ENCODE measurements at places on chromosomes 1 and 21.

GRCh38 chr1:92934395-92935378, 26.6 kb downstream of the DIPK1A start:
- DNase-seq = no peak

DNA sequence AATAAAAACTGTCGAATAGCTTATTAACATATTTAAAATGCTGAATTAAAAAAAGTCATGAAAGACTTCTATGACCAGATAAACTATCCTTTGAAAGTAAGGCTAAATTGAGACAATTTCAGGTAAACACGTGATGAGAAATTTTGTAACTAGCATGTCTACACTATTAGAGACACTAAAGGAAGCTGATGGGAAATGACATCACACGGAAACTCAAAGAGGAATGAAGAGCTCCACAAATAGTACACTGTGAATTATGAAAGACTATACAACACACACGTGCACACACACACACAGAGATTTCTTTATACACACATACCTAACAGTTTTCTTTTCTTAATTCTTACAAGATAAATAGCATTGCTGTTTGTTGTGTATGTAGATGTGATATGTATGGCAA, 70.9 kb upstream of the PLA2G4A start:
- DNase-seq = no peak

DNA sequence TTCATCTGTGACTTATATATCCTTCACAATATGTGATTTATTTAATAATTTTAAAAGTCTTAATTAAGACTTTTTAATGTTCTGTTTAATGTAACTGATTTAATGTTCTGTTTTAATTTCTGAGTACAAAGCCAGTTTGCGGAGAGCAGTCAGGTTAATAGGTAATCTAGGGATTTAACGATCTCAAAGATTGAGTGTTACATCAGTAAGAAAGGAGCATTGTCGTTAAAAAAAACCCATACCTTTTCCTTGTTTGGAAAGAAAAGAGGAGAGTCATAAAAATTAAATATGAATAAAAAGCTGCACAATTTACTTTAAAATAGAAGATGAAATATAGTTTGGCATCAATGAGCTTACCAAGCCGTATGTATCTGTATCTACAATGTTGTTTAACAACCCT, 621.4 kb downstream of the KIF26B start:
- DNase-seq = no peak

DNA sequence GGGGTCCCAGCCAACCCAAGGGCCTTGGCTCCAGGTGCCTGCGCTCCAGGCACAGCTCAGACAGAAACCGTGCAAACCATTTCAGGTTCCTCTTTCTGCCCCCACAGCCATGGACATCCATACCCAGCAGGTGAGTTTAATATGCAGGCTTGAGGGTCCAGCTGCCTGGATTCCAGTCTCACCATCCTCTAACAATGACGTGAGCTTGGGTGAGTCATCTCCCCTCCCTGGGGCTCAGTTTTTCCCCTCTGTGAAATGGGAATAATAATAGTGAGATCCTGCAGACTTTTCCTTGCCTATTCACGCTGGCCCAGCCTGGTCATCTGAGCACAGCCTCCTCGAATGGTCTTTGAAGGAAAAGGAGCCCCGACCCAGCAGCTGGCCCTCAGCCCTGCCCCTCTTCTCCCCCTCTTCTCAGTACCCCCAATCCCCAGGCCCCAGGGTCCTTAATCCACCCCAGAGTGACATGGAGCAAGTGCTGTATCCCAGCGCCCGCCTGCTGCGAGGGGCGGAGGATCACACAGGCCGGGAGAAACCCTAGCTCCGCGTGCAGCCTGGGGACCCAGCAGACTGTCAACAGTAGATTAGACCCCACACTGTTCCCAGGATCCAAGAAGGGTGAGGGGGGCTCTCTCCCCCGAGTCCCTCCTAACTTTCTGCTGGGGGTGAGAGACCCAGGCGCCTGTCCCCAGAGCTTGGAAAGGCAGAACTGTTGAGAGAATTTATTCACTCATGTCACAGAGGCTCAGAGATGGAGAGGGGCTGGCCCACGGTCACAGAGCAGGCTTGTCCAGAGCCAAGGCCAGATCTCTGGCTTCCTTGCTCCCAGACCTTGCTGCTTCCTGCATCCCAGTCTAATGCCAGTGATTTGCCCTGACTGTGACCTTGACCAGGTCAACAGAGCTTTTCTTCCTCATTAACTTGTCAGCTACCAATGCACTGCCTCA, 49.2 kb downstream of the TAS1R2 start:
- DNase-seq = no peak

- peak; percentile 38 for DNase-seq
Measured at GRCh38 chr1:92484472-92485380, 2.0 kb downstream of the GFI1 start.

- no peak for DNase-seq
Measured at GRCh38 chr1:186760446-186760845, 68.3 kb upstream of the PLA2G4A start.

- DNase-seq = no peak
Measured at GRCh38 chr21:29201186-29201585, 70.7 kb downstream of the MAP3K7CL start.

DNA sequence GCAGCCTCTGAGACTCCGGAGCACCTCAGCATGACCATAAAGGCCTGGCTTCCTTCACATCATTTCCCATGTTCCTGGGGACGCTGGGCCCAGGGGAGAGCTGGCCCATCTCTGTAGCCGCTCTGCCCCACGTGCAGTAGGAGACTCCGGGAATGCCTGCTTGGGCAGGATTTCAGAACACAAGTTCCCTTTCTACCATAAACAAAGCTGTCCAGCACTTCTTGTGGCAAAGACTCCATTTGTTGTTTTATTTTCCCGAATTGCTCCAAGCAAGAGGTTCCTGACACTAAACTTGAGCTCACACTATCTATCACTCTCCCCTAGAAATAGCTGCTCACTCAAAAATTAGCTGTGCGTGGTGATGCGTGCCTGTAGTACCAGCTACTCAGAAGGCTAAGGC, 21.9 kb downstream of the CHD5 start:
- DNase-seq = no peak

DNA sequence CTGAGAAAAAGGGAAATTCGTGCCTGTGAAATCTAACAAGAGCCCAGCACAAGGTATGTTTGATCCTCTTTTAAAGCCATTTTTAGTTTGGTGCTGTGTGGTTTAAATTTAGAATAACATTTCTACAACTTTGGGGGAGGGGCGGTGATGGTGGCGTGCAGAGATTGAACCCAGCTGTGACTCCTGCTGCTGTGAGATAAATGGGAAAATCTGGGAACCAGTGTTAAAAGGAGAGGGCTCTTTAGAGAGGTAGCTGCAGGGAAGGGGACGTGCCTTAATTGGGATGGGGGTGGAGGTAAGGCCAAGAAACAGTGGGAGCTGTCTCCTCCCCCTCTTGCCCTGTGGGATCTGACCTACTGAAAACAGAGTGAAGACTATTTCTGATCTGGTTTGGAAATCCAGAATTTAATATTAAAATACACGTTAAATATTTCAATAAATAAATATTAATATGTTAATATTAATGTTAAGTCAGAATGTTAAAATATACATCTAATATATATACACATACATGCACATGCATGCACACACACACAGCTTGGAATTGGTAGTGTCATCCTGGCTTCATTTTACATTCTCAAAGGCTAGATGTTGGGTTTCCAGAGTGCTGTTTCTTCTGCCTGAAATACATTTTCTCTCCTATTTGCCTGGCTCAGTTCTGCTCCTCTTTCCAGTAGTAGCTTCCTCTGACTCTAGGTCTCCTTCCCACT, 30.1 kb upstream of the DNAJC6 start:
- DNase-seq = no peak

- no peak for DNase-seq
Measured at GRCh38 chr21:28627261-28627660, 365.4 kb downstream of the LTN1 start.

DNA sequence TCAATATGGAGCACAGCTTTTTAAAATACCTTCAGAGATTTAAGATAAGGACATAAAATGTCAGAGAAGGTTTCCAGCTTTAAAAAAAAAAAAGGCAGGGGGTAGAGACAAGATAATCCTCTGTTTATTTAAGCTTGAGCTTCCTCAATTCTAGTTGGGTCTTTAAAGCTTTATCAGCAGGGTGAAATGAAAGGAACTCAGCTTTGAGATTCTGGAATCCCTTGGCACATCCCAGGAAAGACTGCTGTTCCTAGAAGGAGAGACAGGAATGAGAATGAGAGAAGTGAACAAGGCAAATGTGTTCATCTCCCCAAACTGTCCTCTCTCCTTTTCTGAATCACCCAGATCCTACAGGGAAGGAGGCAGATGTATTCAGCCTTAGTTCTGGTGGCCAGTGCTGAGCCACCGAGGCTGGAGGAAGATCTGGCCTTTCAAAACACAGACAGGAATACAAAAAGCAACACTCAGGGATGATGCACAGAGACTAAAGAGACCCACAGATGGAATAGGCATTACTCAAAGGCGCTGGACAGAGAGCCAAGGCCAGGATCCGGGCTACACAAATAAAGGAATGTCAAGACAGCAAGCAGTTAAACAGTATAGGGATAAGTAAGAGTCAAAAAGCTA, 385.8 kb upstream of the DUSP10 start:
- DNase-seq = no peak

DNA sequence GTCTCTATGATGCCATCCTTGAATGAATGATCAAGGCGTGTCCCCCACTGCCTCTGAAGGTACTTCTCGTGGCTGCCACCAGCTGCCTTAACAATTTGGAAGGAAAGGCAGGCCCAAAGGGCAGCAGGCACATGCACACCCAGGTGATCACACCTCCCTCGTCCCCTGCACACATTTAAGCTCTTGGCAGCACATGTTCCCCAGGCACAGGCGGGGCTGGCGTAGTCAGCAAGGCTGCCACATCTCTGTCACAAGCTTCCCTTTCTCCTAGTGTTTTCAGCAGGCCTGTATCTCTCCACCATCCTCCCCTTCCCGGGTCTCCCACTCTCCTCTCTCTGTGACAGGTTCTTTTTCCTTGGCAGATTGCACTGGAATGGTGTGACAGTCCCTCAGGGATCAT, 111.9 kb downstream of the CACNA1E start:
- DNase-seq = no peak

DNA sequence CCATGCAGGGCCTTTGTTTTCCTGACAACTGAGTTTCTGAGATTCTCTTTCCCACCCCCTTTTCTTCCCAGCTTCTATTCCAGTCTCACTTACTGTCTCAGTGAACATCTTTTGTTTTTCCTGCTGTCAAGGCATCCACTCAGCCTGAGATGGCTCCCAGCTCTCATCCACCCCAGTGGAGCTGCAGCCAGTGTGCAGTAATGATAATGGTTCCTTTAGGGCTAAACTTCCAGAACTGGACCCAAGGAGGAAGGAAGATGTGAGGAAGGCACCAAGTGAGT, 44.4 kb upstream of the KIRREL1 start:
- no peak for DNase-seq

GRCh38 chr1:76023669-76024435, 50.7 kb upstream of the ST6GALNAC3 start:
- no peak for DNase-seq

Data from suppressor macrophage treated with lipopolysaccharide for 1 hour (primary cell).